ENCODE measurements at places on chromosomes 5 and 9.

DNA sequence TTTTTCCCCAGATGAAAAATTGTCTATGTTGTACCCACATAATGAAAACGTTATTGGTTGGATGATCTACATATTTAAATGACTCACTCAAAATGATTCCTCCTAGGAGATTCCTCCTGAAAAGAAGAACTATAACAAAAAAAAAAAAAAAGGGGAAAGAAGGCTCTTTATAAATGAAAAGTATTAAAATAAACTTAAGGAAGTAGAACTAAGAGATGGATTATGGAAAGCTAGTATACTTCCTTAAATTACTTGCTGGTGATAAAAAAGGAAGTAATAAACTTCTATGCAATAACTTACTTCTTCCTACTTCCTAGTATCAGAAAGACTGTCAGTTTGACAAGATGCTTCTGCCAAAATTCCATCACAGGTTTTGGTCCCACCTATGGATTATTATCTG is 1087.7 kb downstream of the CDH12 start:
- no peak for DNase-seq

DNA sequence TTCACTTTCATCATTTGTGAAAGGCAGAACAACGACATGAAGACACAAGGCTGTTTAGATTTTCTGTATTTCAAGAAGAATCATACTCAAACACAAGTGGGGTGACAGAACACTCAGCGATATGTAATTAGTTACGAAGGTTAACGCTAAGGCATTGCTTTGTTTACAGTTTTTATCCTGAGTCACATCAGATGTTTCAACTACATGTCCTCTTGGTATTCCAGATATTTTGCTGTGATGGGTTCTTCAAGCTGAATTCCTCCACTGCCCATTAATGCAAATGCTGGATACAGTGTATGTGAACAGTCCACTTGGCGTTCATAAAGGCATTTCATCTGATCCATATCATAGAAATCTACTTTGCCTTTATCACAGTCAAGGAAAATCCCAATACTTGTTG is 43.4 kb downstream of the TRIM36 start:
- DNase-seq: no peak

GRCh38 chr9:114313186-114313585 is 9.7 kb upstream of the ORM1 start:
- no peak for DNase-seq

GRCh38 chr5:83856881-83857280 is 136.2 kb upstream of the HAPLN1 start:
- no peak for DNase-seq
